ENCODE measurements at places on chromosomes 4 and X.
A peak's percentile ranks its signal among the peaks of the same experiment; 100 is the strongest.

- no peak for DNase-seq
Observed at GRCh38 chrX:33207056-33207455, 4.3 kb downstream of the DMD start.

DNA sequence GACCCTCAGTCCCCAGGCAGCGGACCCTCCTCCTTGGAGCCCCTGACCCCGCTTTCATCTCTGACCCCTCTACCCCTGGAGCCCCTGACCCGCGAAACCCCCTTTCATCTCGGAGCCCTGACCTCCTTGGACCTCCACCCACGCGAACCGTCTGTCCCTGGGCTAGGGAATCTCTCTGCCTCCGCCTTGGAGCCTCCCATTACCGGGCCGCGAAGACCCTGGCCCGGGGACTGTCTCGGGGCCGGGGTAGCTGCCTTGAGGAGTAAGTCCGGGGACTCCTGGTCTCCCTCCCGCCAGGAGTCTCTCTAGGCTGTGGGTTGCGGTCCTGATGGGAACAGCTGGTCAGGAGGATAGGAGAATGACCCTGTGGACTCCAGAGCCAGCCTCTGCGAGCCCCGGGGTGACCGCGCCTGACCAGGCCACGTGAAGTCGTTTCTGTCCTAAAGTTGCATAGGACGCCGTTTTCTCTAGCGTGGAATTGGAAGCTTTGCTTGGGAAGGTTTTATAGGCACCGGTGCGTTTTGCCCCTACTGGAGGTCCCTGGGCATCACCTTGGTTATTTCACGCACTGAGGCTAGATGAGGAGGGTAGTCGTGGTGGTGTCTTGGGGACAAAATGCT, 824 bp downstream of the TBC1D14 start:
- peak; percentile 15 for DNase-seq

DNA sequence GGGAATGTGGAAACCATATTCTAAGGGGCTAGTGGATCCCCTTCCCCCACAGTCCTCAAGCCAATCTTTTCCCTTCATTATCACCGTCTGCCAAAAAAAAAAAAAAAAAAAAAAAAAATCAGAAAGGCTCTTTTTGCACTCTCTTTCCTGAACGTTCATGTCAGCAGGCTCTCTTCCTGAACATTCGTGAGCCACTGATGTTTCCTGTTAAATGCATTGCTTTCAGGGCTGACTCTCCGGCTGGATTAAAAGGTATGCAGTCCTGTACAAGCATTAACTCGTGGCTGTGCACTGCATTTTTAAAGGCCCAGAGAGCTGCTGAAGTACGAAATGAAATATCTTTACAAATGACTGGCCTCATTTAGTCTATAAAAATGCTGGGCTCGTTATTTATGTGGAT, 34.0 kb upstream of the TSPAN5 start:
- DNase-seq = no peak

GRCh38 chr4:117284736-117285135, 199.4 kb upstream of the TRAM1L1 start:
- no peak for DNase-seq

- no peak for DNase-seq
Observed at GRCh38 chr4:189420572-189420971, 520.1 kb upstream of the FRG1 start.

GRCh38 chrX:30580641-30581040, 3.1 kb upstream of the TASL start:
- no peak for DNase-seq

GRCh38 chr4:102647117-102647516, 113.7 kb downstream of the MANBA start:
- DNase-seq = no peak

DNA sequence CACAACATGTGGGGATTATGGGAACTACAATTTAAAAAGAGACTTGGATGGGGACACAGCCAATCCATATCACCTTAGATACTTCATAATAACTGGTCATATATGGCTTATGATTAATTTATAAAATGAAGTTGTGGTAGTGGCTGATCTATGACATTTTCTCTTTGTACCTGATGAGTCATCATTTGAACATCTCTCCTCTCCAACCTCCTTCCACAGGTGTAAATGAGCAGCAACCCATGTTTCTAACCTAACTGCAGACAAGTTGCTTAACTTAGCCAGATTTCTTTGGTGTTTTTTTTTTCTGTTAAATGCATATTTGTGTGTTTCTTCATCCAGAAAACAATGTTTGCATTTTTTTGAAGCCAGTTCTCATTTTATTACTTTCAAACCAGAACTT, 42.6 kb downstream of the SPANXA2 start:
- no peak for DNase-seq

Data from RPMI8226 (cell line).